ENCODE measurements at places on chromosomes 5 and 9.
A peak's percentile ranks its signal among the peaks of the same experiment; 100 is the strongest.

DNA sequence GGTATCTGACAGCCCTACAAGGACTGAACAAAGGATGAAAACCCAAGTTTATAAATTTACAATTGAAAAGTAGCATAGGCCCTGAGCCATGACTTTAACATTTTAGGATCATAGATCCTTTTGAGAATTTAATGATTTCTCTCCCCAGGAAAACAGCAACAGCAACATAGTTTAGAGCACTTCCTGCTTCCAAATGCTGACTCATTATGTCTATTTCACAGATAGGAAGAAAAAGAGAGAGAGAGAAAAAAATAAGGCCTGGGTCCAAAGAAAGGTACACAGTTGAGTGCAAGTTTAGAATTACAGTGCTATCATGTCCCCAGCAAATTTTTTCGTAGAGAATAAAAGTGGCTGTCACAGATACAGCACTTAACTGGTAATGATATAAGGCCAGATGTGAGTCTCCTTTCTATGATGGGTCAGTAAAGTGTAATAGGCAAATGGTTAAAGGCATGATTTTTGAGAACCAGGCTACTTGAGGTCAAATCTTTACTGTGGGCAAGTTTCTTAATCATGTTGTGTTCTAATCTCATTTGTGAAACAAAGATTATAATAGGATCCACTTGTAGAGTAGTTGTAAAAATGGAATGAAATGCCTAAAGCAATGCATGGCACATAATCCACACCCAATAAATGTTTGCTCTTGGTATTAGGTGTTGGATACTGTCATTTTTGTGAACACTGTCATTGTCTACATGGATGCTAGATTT, 12.3 kb upstream of the PPP2R2B start:
- DNase-seq: peak; percentile 34

DNA sequence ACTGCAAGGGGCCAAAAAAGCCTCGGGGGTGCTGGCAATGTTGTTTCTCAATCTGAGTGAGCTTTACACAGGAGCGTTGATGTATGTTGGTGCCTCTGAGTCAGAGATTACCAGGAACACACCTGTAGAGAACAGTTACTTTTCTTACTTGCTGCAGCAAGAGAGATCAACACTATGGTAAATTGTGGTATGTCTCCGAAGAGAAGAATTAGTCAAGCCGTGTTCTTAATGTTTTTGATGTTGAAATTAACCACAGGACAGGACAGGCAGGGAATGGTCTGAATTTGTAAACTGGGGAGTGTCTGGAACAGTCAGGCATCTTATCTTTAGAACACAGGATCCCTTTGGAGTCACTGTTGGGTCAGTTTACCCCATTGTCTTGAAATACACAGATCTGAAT, 285.7 kb downstream of the DNAH5 start:
- DNase-seq: no peak

- DNase-seq: peak; percentile 87
Observed at GRCh38 chr5:108061941-108062340, 320.0 kb downstream of the FBXL17 start.

GRCh38 chr9:132066511-132066910, 13.2 kb downstream of the MED27 start:
- no peak for DNase-seq

DNA sequence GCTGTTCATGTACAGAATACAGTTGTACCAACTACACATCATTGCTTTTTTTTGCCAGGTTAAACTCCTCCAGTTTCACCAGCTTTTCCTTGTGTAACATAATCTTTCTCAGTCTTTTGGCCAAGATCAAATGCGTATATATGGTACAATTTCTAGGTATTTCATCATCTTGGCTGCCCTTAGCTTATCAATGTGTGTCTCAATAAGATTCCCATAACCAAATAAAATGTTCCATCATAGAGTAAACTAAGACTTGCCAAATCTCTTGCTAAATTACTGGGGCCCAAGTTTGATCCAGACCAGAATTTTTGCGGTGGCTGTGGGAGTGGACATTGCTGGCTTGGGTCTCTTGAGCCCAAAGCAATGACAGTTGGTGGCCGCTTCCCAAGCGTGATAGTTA, 24.3 kb upstream of the ERBIN start:
- DNase-seq: no peak

GRCh38 chr5:66527478-66528035, 68.6 kb upstream of the MAST4 start:
- DNase-seq: no peak

DNA sequence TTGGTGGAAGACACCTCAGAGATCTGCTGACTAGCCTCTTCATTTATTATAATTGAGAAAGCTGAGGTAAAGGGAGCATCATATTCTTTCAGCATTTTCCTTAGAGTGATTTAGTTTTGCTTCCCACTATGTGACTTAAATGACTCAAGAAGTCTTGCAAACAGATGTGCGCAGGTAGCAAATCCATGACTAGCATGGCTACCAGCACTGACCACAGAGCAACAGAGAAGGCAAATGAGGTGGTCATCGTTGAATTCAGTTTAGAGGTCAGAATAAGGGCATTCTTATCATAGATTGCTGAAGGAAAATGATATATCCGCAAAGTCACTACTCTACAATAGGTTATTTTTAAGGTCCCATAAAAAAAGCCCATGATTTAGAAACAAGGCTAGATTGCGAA, 162.2 kb downstream of the PIK3R1 start:
- DNase-seq: no peak

GRCh38 chr5:7897014-7897600, 28.2 kb downstream of the MTRR start:
- DNase-seq: no peak

- no peak for DNase-seq
Observed at GRCh38 chr5:177509381-177509951, at the start of gene DOK3. Gene DOK3, minus strand, starts transcription at chr5:177509826. Its CDS starts 286 bp downstream, at chr5:177509540.

DNA sequence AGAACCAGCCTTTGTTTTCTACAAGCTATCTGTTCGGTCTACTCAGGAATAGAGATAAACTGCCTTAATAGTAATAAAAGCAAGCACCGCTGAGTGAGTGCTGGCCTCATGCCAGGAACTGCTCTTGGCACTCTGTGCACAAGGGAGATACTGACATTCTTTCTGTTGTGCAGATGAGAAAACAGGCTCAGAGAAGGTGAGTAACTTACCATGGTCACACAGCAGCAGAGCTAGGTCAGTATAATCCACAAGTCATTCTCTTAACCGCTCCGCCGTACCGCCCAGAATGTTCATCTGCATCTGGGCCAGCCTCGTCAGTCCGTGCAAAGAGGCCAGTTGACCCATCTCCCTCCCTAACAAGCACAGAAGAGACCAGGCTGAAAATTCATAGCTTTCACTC, 27.4 kb downstream of the QRFP start:
- DNase-seq: peak; percentile 50
